ENCODE measurements at places on chromosomes 3 and 15.

DNA sequence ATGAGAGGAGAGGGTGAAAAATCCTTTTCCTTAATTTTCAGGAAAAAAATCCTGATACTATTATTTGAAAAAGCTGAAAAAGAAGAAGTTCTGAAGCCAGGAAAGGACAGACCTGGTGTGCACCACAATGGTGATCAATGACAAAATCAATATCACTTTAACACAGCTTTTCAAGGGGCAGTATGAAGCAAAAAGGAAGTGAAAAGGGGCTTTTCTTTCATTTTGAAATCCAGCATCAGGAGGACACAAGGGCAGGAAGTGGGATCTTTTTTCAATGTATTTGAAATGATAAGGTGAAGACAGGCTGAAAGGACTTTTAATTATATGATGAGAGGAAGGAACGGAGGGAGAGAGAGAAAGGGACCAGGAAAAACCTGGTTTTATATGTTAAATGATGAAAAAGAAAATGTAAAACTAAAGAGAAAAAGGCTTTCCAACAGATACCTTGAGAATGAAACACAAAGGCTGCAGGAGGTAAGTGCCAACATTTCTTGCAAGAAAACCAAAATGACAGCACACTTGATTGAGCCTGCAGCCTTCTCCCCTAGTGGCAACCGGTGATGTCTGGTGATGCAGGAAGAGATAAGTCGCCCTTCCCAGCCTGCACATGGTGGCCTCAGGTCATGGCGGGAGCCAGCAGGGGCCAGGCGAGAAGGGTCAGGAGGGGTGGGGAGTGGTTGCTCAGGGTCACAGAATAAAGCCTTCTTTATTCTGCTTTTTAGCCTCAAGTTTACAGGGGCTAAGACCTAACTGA is 236.7 kb upstream of the WNT5A start:
- DNase-seq: no peak

DNA sequence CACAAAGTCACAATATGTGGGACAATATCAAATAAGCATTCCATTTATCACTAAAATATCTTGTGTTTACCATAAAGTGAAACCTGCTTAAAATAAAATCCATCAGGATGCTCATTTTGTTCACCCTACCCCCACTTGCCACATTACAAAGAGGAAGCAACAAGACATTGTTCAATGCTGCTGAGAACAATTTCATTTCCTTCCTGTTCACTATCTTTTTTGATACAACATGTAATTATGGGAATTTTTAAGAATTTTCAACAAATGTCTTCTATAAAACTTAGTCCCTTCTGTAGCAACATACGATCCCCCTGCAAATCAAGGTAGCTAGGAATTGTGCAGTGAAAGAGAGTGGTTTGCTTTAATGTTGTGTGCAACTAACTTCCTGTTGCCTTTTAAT is 34.9 kb upstream of the GPR160 start:
- DNase-seq: no peak

DNA sequence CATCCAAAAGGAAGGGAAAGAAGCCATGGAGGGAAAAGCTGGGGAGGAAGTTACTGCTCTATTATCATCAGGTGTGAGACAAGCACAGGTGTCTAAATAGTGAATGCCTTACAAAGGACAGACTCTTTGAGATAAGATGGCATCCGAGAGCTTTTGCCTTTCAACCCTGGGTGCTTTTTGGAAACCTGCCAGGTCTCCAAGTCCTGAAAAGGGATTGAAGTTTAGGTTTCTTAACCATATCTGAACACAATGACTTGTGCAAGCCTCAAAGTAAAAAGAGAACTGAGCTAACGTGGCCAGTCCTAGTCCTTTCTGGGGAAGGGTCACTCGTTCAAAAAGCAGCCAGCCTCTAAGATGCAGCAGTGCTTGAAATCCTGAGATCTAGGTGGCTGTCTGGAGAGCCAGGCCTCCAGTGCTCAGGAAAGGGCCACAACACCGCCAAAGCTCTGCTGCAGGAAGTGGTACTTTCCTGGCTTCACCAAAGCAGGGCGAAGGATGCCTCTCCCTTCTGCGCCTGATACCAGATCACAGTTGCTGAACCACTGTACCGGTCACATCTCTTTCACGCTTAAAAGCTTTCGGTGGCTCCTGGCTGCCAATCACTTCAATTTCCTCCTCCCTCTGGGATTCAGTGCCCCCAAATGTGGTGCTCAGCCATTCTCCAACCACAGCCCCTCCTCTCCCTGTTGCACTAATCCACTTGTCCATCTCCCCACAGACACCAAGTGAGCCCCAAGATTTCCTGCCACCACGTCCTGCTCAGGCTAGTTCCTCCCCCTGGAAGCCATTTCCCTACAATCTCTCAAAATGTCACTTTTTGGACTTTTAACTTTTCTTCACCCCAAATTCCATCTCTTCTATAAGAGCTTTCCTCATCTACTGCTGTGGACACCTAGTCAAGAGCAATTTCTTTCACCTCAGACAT is 104.1 kb upstream of the LPP start:
- DNase-seq: peak; percentile 17

DNA sequence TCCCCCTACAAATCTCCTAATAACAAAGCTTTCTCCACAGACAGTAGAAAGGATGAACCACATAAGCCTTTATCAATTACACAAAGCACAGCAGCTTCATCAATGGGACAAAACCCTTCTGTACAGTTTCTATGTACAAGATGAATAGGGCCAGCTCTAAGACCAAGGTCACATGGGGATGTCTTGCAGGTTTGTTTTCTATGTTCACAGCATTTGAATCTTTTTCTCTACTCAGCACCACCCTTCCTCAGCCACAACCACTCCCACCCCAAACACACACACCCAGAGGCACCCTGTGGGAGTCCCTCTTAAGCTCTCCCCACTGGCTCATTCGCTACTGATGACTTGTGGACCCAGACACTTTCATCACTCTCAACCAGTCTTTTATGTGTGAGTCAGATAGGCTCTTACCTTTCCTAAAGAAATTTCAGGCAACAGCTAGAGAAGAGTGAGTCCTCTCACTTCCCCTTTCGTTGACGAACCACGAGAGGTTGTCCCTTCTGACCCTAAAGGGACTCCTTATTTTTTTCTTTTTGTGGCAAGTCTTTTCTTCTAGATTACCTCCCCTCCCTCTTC is 57.9 kb downstream of the ARHGAP31 start:
- DNase-seq: peak; percentile 28

GRCh38 chr15:39066677-39067076 is 502.1 kb upstream of the RASGRP1 start:
- no peak for DNase-seq

DNA sequence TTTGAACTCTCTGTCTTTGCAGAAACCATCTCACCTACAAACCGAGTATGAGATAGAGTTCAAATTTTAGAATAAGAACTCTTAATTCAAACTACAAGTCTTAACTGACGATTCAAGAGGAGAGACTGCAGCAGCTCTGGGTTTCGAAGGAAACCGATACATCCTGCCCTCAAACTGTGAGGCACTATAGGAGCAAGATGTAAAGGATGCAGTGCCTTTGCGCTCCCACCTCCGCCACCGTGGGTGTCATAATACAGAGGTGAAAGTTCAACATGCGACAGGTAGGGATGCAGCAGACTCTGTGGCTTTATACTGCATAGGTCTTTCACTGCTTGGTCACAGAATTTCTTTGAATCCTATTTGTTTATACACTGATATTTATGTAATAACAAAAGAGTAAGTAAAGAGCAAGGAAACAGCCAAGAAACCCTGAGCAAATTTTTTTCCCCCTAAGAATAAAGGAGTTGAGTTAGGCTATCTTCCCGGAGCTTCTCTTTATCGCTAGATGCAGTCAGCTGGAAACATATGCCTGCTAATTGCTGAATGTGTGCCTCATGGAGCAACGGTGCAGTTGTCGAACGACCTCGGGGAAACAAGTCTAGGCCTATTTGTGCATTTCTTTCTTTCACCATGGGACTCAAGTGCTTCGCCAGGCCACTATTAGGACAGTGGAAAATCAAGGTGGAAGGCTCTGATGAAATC is 1097.6 kb upstream of the CFAP20DC start:
- DNase-seq: no peak

DNA sequence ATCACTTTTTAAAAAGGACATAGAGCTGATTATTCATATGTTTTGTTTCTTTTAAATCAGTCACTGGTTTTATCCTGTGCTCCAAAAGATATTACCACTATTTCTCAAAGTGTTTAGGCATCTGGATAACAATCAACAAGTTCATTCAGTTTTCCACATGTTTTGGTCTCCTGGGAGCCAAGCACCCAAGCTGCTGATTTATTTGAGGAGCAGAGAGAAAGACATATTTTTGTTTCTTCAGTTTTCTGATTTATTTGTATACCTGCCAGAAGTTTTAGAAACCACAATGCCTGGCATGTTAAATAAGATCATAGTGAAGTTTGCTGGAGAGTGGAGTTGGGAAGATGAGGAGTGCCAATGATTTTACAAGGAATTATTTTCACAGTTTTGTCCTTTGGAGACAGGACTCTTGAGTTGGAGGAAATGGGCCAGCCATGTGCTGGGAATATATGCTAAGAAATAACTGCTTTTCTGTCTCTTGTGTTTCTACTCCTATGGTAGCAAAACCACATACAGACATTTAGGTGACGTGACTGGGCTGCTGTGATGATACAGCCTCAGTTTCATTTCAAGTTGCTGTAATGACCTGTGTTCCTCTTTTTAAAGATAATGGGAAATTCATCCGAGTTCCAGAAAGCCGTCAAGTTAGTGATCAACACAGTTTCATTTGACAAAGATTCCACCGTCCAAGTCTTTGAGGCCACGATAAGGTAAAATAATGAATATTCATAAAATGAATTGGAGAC is 11.7 kb downstream of the EDEM1 start:
- no peak for DNase-seq

DNA sequence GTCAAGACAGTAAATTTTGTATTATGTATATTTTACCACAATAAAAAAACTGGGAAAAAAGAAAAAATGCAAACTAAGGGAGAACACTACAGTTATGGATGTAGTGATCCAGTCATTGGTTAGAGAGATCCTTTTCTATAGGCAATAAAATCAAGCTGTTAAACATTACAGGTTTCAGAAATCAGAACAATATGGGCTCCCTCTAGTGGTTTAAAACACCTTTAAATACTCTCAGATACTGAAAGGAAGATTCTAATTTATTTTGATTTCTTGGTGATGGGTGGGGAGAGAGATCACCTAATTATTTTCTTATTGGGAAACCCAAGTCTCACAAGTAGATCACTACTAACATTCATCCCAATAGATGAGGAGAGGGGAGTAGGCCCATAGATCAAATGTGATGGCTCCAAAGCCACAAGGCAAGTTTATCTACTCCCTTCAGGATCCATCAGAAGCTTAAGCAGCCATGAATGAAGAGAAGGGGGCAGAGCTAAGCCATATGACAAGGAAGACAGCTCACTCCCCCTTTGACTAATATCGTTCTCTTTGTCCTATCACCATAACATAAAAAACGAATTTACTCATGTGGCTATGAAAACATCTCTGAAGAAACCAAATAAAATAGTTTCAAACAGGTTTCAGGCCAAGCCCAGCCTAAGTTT is 118.6 kb downstream of the ANO10 start:
- DNase-seq: no peak

- no peak for DNase-seq
Measured at GRCh38 chr15:74283368-74283767, 47.2 kb downstream of the CCDC33 start.

- no peak for DNase-seq
Measured at GRCh38 chr3:37456270-37456708, 281.9 kb upstream of the LRRFIP2 start.

- DNase-seq: no peak
Measured at GRCh38 chr15:64536244-64536836, 76.0 kb downstream of the ZNF609 start.

DNA sequence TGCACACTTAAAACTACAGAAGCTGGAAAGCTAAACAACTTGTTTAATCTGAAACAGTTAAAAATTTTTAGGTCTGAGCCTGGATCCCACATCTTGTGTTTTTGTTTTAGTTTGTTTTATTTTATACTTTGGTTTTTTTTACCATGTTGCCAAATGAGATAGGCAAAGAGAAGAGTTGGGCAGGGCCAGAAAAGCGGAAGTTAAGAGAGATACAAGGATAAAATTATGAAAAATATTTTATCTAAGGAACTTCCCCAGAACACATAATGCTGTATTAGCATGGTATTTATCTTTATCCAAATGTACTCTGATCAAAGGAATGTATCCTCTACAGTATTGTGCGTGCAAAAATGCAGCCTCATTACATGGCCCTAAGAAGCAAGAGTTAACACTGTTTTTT is 50.7 kb downstream of the PROS1 start:
- DNase-seq: no peak

DNA sequence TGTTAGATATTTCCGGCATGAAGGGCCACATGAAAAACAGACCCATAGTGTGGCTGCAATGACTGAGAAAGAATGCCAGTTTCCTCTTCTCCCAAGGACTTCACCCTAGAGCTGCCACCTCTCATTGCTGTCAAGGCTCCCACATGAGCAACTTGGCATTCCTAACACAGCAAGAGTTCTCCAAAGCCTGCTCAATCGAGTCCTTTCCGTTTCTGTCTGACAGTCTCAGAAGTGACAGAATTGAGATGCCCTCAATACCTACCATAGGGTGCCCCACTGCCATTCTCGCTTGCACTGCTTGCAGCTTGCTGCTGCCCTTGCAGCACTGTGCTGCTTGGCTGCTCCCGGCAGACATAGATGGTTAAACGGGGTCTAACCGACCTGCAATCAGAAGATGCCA is 44.3 kb downstream of the UBP1 start:
- no peak for DNase-seq

- DNase-seq: no peak
Measured at GRCh38 chr3:130971208-130971607, 55.4 kb downstream of the ASTE1 start.

DNA sequence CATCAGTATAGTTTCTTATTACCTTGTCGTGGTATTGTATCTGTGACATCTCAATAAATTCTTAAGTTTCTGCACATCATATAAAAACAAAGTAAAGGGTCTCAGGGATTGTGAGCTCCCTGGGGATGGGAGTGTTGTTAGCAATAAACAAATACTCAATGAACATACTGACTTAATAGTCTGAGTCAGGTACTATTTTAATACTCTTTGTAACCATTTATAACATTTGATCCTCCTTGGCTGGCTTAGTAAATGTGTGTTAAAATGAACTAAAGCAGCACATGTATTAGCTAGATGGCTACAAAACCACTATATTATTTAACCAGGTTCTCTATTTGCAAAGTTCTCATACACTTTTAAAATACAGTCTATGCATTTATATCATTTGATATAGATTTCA is 1.8 kb downstream of the ICE2 start:
- DNase-seq: no peak

- DNase-seq: no peak
Measured at GRCh38 chr15:49887659-49888322, 231.2 kb downstream of the ATP8B4 start.

- no peak for DNase-seq
Measured at GRCh38 chr3:168024537-168024941, 71.2 kb downstream of the GOLIM4 start.

- no peak for DNase-seq
Measured at GRCh38 chr3:167885277-167885676, 149.8 kb downstream of the SERPINI1 start.

All from activated CD4-positive, alpha-beta T cell treated with anti-CD3 and anti-CD28 coated beads for 1 hour (primary cell).